ENCODE measurements at places on chromosomes 2 and 18.

- DNase-seq, result no peak
These were observed 2786.5 kb downstream of the RPIA start for GRCh38 chr2:91477731-91478672.

- no peak for DNase-seq
These were observed 31.8 kb downstream of the CRIM1 start for GRCh38 chr2:36387258-36387916.

GRCh38 chr2:37775908-37776250, 104.4 kb upstream of the CDC42EP3 start:
- no peak for DNase-seq

GRCh38 chr2:119472749-119473148, 41.1 kb downstream of the TMEM37 start:
- no peak for DNase-seq

- no peak for DNase-seq
These were observed 151.3 kb upstream of the PELI1 start for GRCh38 chr2:64295326-64296139.

DNA sequence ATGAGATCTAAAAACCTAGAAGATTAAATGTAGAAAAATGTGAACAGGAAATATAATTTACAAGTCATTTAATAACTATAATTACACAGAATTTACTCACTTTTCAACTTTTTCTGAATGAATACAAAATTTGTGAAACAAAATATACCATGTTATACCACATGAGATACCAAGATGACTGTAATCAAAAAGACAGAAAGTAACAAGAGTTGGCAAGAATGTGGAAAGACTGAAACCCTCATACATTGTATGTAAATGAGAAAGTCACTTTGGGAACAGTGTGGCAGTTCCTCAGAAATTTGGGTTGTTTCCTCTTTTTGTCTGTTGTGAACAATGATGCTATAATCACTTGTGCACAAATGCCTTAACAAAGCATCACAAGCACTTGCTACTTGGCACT, 145.4 kb upstream of the ZNF804A start:
- no peak for DNase-seq
